LHCN-M2 (cell line): ENCODE measurements at places on chromosomes 1 and 21. TPM values are rescaled to one million over a fixed set of nuclear protein-coding genes. Genes with fewer than 3 reads are reported as not detected.

DNA sequence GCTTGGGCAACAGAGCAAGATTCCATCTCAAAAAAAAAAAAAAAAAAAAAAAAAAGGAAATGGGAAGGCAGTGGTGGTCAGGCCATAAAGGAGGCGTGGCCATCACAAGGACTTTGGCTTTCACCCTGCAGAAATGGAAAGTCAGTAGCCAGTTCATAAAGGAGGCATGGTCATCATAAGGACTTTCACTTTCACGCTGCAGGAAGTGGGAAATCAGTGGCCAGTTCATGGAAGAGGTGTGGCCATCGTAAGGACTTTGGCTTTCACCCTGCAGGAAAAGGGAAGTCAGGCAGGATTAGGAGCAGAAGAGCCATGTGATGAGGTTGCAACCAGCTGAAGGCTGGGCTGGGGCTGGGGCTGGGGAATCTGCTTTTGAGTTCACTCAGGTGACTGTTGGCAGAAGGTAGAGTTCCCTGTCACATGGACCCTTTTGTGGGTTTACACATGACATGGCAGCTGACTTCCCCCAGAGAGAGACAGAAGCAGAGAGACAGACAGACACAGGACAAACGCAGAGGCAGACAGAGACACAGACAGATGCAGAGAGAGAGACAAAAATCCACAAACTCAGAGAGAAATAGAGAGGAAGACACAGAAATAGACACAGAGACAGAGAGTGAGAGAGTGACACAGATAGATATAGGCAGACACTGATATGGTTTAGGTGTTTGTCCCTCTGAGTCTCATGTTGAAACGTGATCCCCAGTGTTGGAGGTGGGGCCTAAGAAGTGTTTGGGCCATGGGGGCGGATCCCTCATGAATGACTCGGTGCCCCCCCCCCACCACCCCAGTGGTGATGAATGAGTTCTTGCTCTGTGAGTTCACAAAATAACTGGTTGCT lies 263.9 kb upstream of the KAZN start:
- peak; percentile 45 for DNase-seq

- no peak for DNase-seq
These were observed 71.4 kb upstream of the HSPA13 start for GRCh38 chr21:14454016-14455009.

Gene UBASH3A
- not detected in 2 replicates for total RNA-seq

Gene CFHR5
- total RNA-seq: not detected in 2 replicates

DNA sequence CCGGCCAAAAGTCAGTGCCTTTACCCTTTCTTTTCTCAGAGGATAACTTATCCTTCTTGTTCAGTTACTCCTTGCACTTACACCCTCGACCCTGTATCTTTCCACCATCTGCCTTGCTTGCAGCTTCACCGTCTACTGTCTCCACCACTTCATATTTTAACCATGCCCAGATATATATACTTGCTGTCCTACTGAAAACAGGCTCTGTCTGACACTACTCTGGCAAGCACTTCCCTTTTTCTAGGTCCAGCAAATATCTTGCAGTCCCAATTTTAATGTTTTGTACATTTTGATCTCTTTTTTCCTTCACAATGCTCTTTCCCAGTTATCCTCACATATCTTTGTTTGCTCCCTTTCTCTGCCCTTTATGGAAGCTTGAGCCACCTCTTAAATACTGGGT lies 308.6 kb downstream of the TPR start:
- no peak for DNase-seq

GRCh38 chr21:45334134-45334533 lies 46.4 kb upstream of the POFUT2 start:
- no peak for DNase-seq

Gene LBR
- 23.7 and 27.2 TPM in 2 replicates for total RNA-seq

GRCh38 chr1:117171900-117172511 lies 38.7 kb downstream of the VTCN1 start:
- no peak for DNase-seq

Gene NBPF26
- 31.9 and 37.0 TPM in 2 replicates for total RNA-seq

Gene KRTAP11-1
- not detected in 2 replicates for total RNA-seq

Gene ZNF670
- total RNA-seq: 6.0 and 6.5 TPM in 2 replicates

DNA sequence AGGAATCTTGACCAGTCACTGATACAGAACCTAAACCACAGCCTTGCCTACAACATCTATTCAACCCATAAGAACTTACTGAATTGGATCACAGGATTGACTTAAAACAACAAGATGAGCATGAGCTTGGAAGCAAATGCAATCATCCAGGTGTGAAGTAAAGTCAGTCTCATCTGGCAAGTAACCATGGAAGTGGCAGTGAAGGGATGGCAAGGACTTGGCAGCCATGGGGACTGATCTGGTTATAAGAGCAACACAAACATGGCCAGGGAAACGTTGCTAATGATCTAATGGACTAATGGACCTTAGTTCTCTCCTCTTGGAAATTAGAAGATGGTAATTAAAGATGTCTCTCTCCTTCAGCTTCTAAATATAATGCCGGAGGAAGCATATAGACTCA lies 133.1 kb downstream of the VAV3 start:
- no peak for DNase-seq

- no peak for DNase-seq
These were observed 141.4 kb upstream of the ETS2 start for GRCh38 chr21:38664315-38664714.

Gene SPSB1
- 28.9 and 34.0 TPM in 2 replicates for total RNA-seq

GRCh38 chr1:24535021-24535424 lies 20.9 kb upstream of the NCMAP start:
- no peak for DNase-seq

Gene SOX13
- total RNA-seq: 2.2 and 3.6 TPM in 2 replicates

- peak; percentile 67 for DNase-seq
These were observed 11.9 kb downstream of the GBP5 start for GRCh38 chr1:89260566-89261255.

DNA sequence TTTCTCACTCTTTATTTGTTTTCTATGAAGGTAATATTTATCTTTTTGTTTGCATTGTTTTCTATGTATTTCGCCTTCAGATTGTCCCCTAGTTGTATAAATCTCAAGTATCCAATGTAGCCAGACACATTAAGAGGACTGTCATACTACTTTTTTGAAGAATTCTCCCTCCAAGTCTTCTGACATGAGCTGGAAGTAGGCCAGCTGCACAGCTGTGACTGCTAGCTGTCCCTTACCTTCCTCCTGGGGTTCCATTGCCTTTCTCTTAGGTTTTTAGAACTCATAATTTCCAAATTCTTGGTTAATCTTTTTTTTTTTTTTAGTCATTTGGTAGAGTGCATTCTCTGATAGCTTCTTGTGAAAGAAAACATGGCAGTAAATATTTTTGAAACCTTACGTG lies 46.2 kb downstream of the MTR start:
- no peak for DNase-seq

DNA sequence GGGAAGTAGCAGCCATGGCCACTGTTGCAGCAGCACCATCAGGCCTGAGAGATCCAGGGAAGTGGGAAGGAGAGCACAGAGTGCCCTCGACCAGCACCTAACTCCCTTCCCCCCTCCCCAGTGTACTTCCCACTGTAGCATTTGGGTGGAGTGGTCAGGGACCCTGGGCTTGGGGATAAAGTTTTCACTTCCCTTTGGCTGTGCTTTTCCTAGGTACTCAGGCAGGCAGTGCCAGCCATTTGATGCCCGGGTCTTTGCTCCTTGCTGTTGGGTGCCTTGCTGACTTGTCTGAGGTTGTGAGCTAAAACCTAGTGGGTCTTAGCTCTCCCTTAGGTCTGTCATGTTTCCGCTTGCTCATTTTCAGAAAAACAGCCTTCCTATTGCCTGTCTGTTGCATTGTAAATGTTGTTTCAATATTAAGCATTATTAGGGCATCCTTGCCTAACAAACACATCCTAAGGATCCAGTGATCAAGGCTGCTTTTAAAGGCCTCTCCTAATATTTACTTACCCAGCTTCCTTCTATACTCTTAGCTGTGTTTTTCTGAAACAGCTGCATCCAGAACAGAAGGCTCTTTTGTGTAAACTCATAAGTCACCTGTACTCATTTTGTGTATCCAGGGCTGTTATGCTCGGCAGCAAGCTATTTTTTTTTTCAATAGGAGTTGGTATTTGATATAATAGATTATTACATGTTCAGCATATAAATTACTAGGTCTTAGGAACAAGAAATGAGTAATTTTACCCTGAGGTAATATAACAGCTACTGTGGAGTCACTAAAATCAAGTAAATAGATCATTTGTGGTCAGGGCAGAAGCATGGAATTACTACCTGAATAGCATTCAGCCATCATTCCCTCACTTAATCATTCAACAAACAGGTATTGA lies 418.6 kb upstream of the PROX1 start:
- no peak for DNase-seq

Gene SLC5A3
- 20.0 and 22.6 TPM in 2 replicates for total RNA-seq

GRCh38 chr1:54940042-54940441 lies 40.4 kb upstream of the TMEM61 start:
- DNase-seq: peak; percentile 35

Gene KCNA2
- not detected in 2 replicates for total RNA-seq

Gene ATP5PF
- total RNA-seq: 106 and 114 TPM in 2 replicates

Gene USP21
- total RNA-seq: 9.1 and 15.3 TPM in 2 replicates

GRCh38 chr1:42784946-42785693 lies at the start of gene TMEM269:
Gene TMEM269 (plus strand): TSS chr1:42784991. CDS start chr1:42789894, 4,903 bp downstream.
- DNase-seq: no peak

GRCh38 chr1:2983319-2983705 lies 38.0 kb upstream of the ACTRT2 start:
- DNase-seq: no peak

DNA sequence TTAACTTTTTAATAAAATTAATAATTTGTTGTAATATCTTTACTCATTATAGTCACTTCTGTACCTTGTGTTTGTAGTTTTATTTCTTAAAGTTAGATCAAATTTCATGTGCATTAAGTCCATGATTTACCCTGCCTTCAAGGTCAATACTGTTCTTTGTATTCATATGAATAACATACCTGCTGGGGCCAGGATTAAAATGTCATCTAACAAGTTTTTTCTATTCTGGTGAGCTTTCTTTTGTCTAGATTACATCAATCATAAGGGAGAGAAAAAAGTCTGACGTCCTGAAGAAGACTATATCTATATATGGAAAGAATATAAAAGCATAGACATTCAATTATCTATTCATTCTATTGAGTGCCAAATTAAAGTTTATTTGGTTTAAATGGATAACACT lies 232.6 kb downstream of the COL11A1 start:
- DNase-seq: no peak

DNA sequence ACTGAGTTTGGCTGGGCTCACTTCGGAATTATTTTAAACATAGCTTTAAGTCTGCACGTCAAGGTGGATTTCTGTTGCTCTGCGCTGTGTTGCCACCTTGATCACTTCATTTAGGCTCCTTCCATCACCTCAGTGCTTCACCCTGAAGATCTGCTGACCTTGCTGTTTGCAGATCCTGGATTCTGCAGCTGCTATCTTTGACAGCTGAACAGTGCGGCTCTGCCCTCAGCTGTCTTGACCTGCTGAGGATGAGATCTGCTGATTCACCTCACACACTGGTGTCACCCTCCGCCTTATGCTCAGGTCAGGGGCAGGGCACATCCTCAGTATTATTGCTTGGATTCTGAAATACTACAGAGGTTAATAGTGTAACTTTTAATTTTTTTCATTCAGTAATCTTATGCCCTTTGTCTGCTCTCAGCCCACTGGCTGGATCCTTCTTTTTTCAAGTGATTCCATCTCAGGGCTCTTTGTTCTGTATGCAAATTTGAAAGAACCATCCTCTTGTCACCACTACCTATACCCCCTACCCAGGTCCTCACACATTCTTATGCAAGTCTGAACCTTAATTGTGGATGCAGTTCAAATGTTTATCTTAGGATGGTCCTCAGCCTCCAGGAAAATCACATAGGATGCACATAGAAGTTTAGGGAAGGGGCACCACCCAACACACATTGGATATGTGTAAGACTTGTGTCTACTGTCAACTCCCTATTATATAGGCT lies 364.0 kb downstream of the OLFM3 start:
- DNase-seq: no peak

DNA sequence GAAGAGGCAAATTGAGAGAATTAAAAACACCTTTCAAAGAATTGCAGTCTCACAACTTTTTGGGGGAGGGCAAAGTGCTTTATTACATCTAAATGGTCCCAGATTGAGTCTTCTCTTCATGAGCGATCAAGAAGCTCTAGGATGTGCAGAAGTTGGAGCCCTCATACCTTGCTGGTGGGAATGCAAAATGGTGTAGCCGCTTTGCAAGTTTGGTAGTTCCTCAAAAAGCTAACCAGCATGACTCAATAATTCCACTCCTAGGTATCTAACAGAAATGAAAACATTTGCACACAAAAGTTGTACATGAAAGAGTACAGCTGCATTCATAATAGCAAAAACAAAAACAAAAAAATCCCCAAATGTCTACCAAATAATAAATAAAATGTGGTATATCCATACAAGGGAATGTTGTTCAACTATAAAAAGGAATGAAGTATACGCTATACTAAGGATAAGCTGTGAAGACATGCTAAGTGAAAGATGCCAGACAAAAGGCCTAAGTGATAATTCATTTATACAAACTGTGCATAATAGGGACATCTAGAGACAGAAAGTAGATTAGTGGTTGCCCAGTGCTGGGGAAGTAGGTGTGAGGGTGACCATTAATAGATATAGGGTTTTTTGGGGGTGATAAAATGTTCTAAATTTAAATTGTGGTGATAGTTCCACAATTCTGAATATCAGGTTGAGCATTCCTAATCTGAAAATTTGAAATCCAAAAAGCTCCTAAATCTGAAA lies 55.2 kb downstream of the SELENOF start:
- no peak for DNase-seq

Gene ELAVL4
- not detected in 2 replicates for total RNA-seq

GRCh38 chr21:28910280-28910887 lies 82.3 kb downstream of the LTN1 start:
- DNase-seq: no peak

Gene MPZ
- 10.7 TPM in 2 replicates for total RNA-seq

Gene SLC22A15
- total RNA-seq: 3.4 and 4.6 TPM in 2 replicates

DNA sequence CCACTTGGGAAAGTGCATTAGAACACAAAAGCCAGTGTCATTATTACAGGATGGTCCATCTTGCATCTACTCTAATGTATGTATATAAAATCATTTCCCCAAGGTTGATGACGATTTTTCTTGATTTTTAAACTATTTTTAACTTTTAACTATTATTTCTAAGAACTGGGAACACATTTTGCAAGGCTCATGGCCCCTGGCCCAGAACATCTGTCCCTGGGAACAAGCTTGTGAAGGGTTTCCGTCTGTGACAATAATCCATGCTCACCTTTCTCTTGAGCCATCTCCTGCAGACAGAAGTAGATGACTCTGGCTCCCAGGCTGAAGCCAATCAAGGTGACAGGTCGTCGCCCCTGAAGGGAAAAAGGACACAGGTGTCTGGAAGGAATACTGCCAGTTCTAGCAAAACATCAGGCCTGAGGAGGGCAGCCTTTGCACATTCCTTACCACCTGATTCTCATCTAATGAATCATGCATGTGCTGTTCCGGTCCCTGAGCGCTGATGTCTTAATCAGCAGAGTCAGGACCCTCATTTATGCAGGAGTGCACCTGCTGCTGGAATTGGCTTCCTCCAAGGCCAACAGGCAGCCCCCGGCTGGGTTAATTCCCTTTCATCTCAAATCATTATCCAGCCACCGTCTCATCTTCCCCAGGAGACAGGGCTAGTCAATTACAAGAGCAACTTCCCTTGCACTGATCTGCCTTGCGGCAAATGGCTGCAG lies 62.5 kb downstream of the TMCO4 start:
- peak; percentile 29 for DNase-seq

GRCh38 chr1:87240661-87241285 lies 87.9 kb upstream of the LMO4 start:
- no peak for DNase-seq

GRCh38 chr1:204102029-204102611 lies 29.2 kb downstream of the SOX13 start:
- no peak for DNase-seq

GRCh38 chr1:191152776-191153175 lies 675.1 kb upstream of the BRINP3 start:
- no peak for DNase-seq

Gene SLC27A3
- total RNA-seq: 0.38 and 0.98 TPM in 2 replicates
